ENCODE measurements at places on chromosomes 13 and 19. TPM values are rescaled to one million over a fixed set of nuclear protein-coding genes. Genes with fewer than 3 reads are reported as not detected.

DNA sequence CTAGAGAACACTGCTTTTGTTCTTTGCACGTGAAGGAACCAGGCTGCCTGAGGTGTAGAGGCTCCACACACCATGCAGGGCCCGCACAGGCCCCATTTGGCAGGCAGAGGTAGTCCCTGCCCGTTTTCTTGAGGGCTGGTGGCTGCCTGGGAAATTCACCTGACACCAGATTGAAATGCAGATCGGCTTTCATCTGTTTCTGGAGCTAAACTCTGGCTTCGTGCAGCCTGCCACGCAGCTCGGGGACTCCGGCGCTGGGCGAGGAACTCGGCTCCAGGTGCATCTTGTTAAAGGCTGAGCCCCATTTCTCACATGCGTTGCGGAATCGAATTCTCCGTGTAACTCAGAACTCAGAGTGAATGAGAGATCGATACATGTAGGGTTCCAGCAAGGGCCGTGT lies 37.7 kb downstream of the ATP11A start:
- H3K4me3 ChIP-seq, result no peak overlapping the region
- H3K4me1 ChIP-seq, result peaks cover 34% of the 10 kb centered on the region
- H3K36me3 ChIP-seq, result peaks cover 10% of the 10 kb centered on the region
- peaks cover 6% of the 10 kb centered on the region for H3K27me3 ChIP-seq
- no peak for DNase-seq
- no peak overlapping the region for H3K27ac ChIP-seq

GRCh38 chr19:3667766-3668165 lies 32.5 kb downstream of the PIP5K1C start:
- H3K4me1 ChIP-seq, result peaks cover 2% of the 10 kb centered on the region
- DNase-seq, result no peak
- H3K27ac ChIP-seq, result no peak overlapping the region

DNA sequence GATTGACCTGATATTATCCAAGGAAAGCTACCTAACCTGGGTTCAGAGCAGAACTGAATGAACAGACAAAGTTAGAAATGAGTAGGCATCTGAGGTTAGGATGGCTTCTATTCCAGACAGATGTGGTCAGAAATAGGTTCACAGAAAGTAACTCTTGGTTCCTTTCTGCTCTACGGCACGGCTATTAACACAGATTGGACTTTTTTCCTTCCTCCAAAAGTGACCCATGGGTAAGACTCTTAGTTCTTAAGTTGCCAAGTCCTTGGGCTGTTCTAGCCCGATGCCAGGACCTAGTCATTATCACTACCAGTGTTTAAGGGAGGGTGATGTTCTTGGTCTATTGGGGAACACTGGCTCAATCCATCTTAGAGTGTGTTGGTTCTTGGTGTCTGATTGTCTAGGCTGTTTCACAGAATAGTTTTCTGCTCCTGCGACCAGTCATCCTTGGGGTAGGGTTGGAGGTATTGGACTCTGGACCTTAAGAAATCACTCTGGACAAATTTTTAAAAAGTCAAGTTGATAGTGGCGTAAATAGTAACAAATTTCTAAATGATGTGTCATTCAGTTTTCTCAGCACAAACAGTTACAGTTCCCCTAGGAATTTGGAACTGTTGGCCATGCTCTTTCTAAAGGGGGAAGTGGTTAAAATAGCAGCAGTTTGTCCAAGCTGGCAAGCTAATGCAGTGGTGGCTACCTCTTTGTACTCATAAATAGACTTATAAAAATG lies 60.1 kb upstream of the MYCBP2 start:
- DNase-seq, result no peak
- H3K36me3 ChIP-seq, result no peaks in the 10 kb centered on the region
- H3K27ac ChIP-seq, result no peak overlapping the region
- H3K4me1 ChIP-seq, result no peaks in the 10 kb centered on the region
- H3K27me3 ChIP-seq, result peaks cover 2% of the 10 kb centered on the region
- no peak overlapping the region for H3K4me3 ChIP-seq

DNA sequence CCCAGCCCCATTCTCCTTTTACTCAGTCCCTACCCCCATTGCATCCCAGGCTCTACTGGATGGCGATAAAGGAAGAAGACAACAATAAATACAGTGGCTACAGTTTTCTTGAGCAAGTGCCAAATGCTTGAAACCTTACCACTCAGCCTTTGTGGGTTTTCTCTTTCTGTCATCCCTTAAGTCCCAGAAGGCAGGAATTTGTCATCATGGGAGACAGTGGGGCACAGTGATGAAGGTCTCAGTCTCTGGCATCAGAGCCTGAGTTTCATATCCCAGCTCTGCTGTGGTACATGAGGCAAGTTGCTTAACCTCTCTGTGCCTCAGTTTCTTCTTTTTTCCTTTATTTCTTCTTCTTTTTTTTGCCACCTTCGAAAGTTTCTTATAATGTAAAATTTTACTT lies 5.1 kb upstream of the COMP start:
- no peaks in the 10 kb centered on the region for H3K4me1 ChIP-seq
- no peak overlapping the region for H3K27ac ChIP-seq
- DNase-seq, result no peak
- no peaks in the 10 kb centered on the region for H3K36me3 ChIP-seq
- peaks cover 15% of the 10 kb centered on the region for H3K27me3 ChIP-seq

DNA sequence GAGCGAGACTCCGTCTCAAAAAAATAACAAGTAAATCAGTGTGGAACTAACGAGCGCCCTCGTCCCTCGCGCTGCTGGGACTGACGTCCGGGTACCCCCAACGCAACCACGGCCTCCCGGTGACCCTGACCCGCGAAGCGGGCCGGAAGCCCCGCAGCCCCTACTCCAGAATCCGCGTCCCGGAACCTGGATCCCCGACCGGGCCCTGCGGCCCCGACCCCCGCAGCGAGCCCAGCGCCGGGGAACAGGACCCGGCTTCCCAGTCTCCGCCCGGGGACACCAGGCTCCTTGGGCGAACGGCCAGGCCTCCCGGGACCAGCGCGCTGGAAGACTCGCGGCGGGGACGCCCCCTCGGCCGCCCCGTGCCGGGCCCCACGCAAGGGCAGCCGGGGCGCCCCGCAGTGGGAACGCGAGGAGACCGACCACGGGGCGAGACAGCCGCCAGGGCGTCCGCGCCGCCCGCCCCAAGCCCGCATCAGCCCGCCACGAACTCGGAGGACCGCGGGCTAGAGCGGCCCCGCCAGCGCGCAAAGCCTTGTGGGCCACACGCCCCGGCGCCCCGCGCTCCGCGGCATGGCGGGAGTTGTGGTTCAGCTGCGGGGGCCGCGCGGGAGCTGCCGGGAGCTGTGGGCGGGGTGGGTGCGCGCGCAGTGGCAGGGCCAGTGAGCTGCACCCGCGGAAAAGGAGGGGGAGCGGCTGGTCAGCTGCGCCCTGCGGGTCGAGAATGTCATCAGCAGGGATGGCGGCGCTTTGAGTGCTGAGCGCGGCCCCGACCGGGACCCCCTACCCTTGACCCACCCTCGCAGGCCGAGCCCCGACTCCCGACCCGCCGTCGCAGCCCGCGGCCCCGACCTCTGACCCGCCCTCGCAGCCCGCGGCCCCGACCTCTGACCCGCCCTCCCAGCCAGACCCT lies 7.5 kb upstream of the MADCAM1 start:
- peaks cover 2% of the 10 kb centered on the region for H3K4me1 ChIP-seq
- no peak overlapping the region for H3K27ac ChIP-seq
- peak; percentile 95 for DNase-seq
- H3K36me3 ChIP-seq, result peaks cover 2% of the 10 kb centered on the region
- peak overlapping the region; percentile 89 for H3K4me3 ChIP-seq
- peaks cover 10% of the 10 kb centered on the region for H3K27me3 ChIP-seq

DNA sequence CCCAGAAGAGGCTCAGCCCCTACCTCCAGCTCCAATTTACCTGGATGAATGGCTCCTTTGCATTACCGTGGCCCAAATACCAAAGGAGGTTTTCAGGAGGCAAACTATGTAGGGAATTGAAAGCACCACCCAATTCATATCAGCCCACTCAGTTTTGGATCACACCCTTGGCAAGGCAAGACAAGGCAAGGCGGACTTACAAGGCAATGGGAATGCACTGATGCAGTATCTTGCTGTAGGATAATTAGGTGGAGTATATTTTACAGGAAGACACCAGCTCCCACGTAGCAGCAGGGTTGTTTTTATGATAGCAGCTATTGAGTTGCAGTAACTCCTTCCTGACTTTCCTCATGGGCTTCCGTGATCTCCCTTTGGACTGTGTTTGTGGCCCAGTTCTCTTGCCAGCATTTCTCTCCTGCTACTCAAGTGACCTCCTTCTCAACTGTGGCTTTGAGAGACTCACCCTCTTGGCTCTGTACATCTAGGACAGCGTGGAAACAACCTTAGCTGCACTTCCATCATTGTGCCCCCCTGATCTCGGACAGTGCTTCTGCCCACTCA lies 935.9 kb downstream of the EFNB2 start:
- peaks cover 3% of the 10 kb centered on the region for H3K27me3 ChIP-seq
- H3K36me3 ChIP-seq, result no peaks in the 10 kb centered on the region
- no peaks in the 10 kb centered on the region for H3K4me1 ChIP-seq
- no peak overlapping the region for H3K27ac ChIP-seq

GRCh38 chr13:87903553-87903952 lies 232.4 kb downstream of the SLITRK5 start:
- no peaks in the 10 kb centered on the region for H3K4me1 ChIP-seq
- H3K36me3 ChIP-seq, result no peaks in the 10 kb centered on the region
- no peaks in the 10 kb centered on the region for H3K27me3 ChIP-seq
- no peak for DNase-seq

DNA sequence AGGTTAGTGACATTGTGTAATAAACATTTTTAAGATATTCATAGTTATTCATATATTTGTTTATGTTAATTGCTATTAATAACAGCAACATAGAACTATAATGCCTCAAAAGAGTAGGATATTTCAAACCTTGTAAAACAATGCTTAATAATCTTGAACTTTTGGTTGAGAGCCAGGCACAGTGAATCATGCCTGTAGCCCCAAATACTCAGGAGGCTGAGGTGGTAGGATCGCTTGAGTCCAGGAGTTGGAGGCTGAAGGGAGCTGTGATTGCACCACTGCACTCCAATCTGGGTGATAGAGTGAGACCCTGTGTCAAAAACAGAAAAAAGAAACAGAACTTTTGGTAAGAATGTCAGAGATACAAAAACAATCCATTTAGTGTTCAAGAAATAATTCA lies 213.9 kb upstream of the SLITRK1 start:
- no peaks in the 10 kb centered on the region for H3K4me1 ChIP-seq
- no peak for DNase-seq
- H3K27me3 ChIP-seq, result no peaks in the 10 kb centered on the region
- H3K4me3 ChIP-seq, result no peak overlapping the region
- H3K36me3 ChIP-seq, result no peaks in the 10 kb centered on the region
- H3K27ac ChIP-seq, result no peak overlapping the region

- H3K4me3 ChIP-seq, result no peak overlapping the region
- H3K27ac ChIP-seq, result no peak overlapping the region
- H3K4me1 ChIP-seq, result no peaks in the 10 kb centered on the region
- no peaks in the 10 kb centered on the region for H3K36me3 ChIP-seq
- peak; percentile 77 for DNase-seq
These were observed 2.8 kb upstream of the CEACAM5 start for GRCh38 chr19:41705393-41706174.

DNA sequence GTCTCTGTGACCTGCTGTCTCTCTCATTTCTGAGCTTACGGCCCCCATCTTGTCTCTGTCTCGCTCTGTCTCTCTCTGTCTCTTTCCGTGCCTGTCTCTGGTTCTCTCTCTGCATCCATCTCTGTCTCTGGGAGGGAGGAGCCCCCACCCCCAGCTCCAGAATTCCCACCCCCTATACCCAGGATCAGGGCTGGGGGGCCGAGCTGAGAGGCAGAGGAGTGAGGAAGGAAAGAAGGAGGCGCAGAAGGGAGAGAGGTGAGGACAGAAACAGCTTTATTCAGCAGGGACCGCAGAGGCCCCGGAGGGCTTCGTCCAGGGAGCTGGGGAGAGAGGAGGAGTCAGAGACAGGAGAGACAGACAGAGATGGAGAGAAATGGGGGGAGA lies 14.0 kb downstream of the JOSD2 start:
- no peaks in the 10 kb centered on the region for H3K4me1 ChIP-seq
- H3K36me3 ChIP-seq, result peaks cover 15% of the 10 kb centered on the region
- DNase-seq, result no peak
- H3K27me3 ChIP-seq, result peaks cover 16% of the 10 kb centered on the region

RCBTB2 gene
- 71.0 TPM for total RNA-seq

PEG3 gene
- total RNA-seq, result not detected

ADAMTSL5 gene
- 0.18 TPM for total RNA-seq

TSPAN16 gene
- total RNA-seq, result not detected

LRRC25 gene
- total RNA-seq, result not detected

CHST8 gene
- total RNA-seq, result 0.54 TPM

CFD gene
- 0.46 TPM for total RNA-seq

COMP gene
- total RNA-seq, result not detected

CGB3 gene
- total RNA-seq, result not detected

CYP4F3 gene
- total RNA-seq, result not detected
